ENCODE measurements at places on chromosomes 6 and 20.

DNA sequence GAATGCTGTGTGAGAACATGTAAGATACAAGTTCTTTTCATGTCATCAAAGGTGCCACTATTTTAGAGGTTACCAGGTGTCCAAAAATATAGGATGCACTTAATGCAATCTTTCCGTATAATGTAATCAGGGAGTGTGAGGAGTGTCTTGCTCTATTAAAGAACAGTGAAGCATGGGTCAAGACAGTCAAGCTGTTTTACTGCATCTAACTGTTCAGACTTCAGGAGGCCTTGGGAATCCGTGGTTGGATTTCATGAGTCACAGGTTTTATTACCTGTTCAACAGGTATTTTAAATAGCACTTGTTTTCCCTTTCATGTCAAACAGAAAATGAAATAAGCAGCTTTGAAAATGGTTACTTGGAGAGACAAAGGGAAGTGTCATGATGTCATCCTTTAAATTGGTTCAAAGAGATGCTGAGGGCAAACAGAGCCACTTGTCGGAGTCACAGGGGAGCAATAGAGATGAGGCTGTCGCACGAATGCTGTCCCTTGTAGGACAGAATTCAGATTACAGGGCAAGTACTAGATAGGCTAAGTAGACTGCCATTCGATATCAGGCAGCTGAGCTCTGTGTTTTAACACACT, 621.5 kb downstream of the QKI start:
- DNase-seq, result no peak

DNA sequence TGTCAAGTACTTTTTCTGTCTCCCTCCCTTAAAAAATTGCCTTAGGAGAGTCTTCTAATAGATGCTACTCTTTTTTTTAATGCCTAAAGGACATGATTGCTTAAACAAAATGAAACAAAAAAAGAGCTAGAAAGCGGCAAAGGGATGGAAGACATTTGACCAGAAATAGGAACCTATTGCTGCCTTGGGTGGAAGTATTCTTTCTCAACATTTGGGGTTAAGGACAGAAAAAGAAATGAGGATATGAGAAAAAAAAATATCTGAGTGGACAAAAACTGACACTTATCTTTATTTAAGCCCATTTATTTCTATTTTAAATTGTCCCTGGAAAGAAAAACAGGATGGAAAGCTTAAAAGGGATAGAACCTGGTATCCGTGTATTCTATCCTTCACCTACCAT, 664.9 kb upstream of the CITED2 start:
- no peak for DNase-seq

GRCh38 chr6:101443315-101443714, 49.8 kb downstream of the GRIK2 start:
- no peak for DNase-seq

DNA sequence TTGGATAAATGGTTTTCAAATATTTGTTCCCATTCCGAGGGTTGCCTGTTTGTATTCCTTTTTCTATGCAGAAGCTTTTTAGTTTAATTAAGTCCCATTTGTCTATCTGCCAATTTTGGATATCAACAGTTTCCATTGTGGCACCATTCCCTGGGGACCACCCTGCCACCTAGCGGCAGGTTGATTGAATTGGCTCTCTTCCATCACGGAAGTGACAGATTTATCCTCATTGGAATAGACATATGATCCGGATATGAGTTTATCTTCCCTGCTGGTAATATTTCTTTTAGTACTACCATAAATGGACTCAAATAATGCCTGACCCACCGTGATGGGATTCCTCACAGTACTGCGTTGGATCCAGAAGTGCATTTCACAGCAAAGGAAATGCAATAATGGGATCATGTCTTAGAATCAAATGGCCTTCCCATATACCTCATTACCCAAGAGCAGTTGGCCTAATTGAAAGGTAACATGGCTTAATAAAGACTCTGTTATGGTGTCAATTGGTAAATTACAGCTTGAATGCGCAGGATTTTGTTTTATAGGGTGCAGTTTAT, 327.0 kb downstream of the BMP2 start:
- DNase-seq, result no peak

- DNase-seq, result no peak
Observed at GRCh38 chr6:26197636-26197932, 110.4 kb downstream of the HFE start.

DNA sequence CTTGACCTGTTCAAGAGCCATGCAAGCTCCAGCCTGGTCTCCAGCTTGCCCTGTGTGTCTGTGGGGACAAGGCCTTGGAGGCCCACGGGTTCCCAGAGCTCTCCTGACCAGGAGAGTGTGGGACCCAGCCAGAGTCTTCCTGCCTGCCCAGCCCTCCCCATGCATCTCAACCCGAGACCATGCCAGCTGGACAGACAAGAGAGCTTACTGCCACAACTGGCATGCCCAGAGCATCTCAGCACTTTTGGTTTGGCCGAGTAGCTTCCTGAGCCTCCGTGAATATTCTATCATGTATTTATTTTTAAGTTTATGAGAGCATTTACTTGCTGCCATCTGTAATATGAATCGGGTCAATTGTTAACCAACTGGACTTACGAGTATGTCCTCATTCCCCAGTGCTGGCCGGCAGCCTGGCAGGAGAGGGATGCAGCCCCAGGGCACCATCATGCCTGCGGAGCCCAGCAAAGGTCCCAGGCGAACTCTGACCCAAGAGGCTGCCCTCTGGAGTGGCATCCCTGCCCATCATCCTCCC, 14.9 kb downstream of the IP6K3 start:
- DNase-seq, result no peak

All from right renal cortex interstitium (tissue), 3 donors.